Upper lobe of right lung (tissue), 1 donor: ENCODE measurements at places on chromosomes 13 and 19.
A peak's percentile ranks its signal among the peaks of the same experiment; 100 is the strongest.

DNA sequence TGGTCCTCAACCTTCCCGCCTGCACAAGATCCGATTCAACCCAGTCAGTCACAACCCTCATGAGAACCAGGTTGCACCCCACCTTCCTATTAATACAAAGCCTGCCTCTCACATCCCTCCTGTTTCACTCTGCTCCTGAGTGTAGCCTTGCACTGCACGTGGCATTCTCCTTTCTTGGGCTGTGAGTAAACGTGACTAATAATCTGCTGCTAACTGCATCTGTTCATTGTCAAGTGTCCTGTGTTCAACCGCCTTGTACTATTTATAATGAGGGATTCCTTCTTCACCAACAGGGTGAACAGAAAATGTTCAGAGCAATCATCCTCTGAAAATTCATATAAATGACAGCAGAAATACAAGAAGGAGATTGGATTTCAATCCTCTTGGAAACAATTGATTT lies 1608.2 kb downstream of the SLITRK5 start:
- no peak overlapping the region for H3K4me3 ChIP-seq
- no peak overlapping the region for H3K27ac ChIP-seq
- no peaks in the 10 kb centered on the region for H3K27me3 ChIP-seq
- no peaks in the 10 kb centered on the region for H3K4me1 ChIP-seq
- H3K36me3 ChIP-seq, result no peaks in the 10 kb centered on the region

- H3K36me3 ChIP-seq, result peaks cover 19% of the 10 kb centered on the region
- H3K4me1 ChIP-seq, result peaks cover 79% of the 10 kb centered on the region
- DNase-seq, result peak; percentile 86
- peak overlapping the region; percentile 58 for H3K4me3 ChIP-seq
- peak overlapping the region; percentile 42 for H3K27ac ChIP-seq
Observed at GRCh38 chr19:10289167-10289835, 451 bp upstream of the ICAM5 start.

GRCh38 chr13:99390601-99391000 lies 83.4 kb upstream of the GPR183 start:
- no peak for DNase-seq
- H3K4me1 ChIP-seq, result no peaks in the 10 kb centered on the region
- peaks cover 12% of the 10 kb centered on the region for H3K36me3 ChIP-seq
- H3K27ac ChIP-seq, result no peak overlapping the region
- no peaks in the 10 kb centered on the region for H3K27me3 ChIP-seq

GRCh38 chr13:46008631-46009030 lies 43.9 kb downstream of the ZC3H13 start:
- H3K36me3 ChIP-seq, result peaks cover 59% of the 10 kb centered on the region
- H3K27me3 ChIP-seq, result no peaks in the 10 kb centered on the region
- DNase-seq, result no peak
- no peak overlapping the region for H3K4me3 ChIP-seq
- no peak overlapping the region for H3K27ac ChIP-seq

DNA sequence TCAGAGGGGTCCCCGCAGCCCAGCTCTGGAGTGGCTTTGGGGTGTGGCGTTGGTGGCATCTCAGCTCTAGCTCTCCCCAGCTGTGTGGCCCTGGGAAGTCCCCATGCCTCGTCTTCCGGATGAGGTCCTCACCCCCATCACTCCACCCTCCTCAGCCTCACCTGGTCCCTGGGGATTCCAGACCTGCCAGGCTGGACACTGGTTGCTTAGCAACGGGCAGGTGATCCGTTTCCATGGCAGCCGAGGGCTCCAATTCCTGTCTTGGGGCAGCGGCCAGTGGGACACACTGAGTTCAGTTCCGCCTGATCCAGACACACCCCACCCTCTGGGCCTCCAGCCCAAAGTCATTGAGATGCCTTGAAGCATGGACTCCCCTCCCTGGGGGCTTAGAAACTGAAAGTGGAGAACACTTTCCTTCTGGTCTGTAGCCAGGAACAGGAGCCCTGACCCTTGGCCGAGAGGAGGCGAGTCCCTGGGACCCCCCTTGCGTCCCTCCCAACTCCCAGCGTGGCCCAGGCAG lies 7.7 kb upstream of the MISP start:
- no peak overlapping the region for H3K4me3 ChIP-seq
- no peak overlapping the region for H3K27ac ChIP-seq
- H3K4me1 ChIP-seq, result no peaks in the 10 kb centered on the region
- no peaks in the 10 kb centered on the region for H3K27me3 ChIP-seq

DNA sequence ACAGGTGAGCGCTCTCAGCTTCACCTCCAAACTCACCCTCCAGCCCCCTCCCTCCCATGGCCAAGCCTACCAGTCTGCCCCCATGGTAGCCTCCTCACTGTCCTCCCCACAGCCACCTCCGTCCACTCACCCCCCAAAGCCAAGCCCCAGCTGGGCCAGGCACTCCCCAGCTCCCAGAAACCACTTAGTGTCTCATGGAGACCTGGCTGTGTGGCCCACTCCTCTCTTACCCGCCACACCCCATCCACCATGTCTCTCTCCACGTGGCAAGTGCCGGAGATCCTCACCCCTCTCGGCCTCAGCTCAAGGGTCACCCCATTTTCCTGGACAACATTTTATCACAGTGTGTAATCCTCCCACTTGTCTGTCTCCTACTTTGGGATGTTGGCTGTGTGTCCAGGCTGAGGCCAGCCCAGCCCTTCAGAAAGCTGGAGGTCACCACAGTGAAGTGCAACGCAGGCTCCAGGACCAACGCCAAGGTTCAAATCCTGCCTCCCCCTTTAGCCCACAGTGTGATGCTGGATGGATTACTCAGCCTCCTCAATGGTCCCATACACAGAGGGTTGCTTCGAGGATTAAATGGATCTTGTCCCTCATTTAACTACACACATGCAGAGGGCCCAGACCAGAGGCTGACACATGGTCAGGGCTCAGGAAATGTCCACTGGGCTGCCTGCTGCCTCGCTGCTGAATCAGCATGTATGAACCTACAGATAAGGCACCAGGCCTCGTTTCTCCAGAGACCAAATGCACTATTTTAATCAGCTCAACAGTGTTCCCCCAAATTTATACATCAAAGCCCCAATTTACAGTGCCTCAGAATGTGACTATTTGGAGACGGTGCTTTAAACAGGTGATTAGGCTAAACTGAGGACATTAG lies 71.3 kb downstream of the CEBPG start:
- H3K36me3 ChIP-seq, result no peaks in the 10 kb centered on the region
- no peaks in the 10 kb centered on the region for H3K4me1 ChIP-seq
- no peak overlapping the region for H3K4me3 ChIP-seq
- peak; percentile 34 for DNase-seq
- no peak overlapping the region for H3K27ac ChIP-seq

DNA sequence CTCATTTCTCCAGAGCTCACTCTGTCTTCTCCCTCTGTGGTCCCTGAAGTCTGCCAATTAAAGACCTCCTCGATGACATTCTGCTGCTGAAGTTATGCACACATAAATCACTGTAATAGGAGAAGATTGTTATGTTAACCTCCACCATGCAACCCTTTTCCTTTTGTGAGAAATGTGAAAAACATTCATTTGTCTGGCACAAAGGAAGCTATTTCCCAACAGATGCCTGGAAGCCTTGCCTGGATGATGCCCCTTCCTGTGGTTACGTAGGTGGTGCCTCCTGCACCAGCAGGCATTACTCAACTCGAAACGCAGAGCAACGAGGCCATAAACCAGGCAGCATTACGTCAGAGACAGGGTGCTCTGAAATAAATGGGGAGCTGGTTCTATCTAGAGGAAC lies 327.4 kb upstream of the ZNF507 start:
- H3K27ac ChIP-seq, result no peak overlapping the region
- H3K27me3 ChIP-seq, result no peaks in the 10 kb centered on the region
- H3K4me3 ChIP-seq, result no peak overlapping the region
- H3K36me3 ChIP-seq, result no peaks in the 10 kb centered on the region
- H3K4me1 ChIP-seq, result no peaks in the 10 kb centered on the region

GRCh38 chr19:16112778-16113177 lies 1.1 kb downstream of the RAB8A start:
- peak overlapping the region; percentile 89 for H3K27ac ChIP-seq
- peaks cover 12% of the 10 kb centered on the region for H3K36me3 ChIP-seq
- no peak for DNase-seq
- peak overlapping the region; percentile 73 for H3K4me3 ChIP-seq
- H3K27me3 ChIP-seq, result no peaks in the 10 kb centered on the region

- H3K36me3 ChIP-seq, result peaks cover 92% of the 10 kb centered on the region
- DNase-seq, result no peak
- no peaks in the 10 kb centered on the region for H3K27me3 ChIP-seq
Observed at GRCh38 chr19:14400951-14401431, 18.1 kb downstream of the DDX39A start.

- H3K4me3 ChIP-seq, result no peak overlapping the region
- H3K36me3 ChIP-seq, result no peaks in the 10 kb centered on the region
- DNase-seq, result no peak
Observed at GRCh38 chr13:21058361-21058760, 3.0 kb downstream of the LATS2 start.

DNA sequence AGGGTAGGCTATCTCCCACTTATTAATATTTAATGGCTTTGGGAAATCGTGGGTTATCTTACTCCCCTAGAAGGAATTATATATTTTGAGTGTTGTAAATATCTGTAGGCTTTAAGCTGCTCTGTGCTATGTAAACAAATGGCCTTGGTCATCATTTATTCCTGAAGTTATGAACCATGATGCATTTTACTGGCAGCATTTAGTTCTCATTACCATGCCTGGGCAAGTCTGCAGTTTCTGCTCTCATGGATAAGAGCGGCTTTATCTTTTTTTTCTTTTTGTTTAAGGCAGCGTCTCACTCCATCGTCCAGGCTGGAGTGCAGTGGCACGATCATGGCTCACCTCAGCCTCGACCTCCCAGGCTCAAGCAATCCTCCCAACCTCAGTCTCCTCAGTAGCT lies 156.1 kb downstream of the IRS2 start:
- DNase-seq, result no peak
- H3K27ac ChIP-seq, result no peak overlapping the region
- H3K27me3 ChIP-seq, result no peaks in the 10 kb centered on the region
- no peaks in the 10 kb centered on the region for H3K36me3 ChIP-seq
